Thymus (tissue), 14 donors: ENCODE measurements at places on chromosomes 1 and 21. TPM values are rescaled to one million over a fixed set of nuclear protein-coding genes. Genes with fewer than 3 reads are reported as not detected.

DNA sequence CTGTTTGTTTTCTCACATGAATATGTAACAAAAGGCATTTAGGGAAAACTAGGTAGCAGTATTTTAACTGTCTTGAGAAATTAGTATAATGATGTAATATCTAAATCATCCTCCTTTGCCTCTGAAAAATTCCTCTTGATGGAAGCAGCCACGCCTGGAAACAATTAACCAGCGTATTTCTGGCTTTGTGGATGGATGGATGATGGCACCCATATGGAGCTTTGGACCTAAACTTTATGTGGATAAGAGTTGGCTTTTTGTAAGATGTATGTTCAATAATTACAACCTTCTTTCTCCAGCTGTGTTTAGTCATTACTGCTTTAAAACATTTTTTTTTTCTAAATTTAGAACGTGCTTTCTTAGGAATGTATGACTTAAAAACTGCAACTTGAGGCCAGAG, 12.7 kb downstream of the CDCA8 start:
- DNase-seq = no peak

DNA sequence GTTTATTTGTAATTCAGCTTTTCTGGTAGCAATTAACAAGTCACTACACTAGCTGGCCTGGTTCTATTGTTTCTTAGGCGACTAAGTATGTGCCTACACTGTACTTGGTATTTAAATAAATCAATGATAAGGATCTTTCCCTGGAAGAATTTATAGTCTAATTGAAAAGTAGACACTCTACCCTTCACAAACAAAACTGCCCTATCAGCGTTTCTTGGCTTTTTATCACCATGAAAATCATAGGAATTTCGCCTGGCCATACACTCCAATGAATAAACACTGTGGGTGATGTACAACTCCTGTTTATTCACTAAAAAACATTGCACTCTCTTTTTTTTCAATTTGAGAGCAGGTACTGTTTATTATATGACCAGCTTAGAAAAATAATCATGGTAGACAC, 702.9 kb upstream of the ADGRL2 start:
- DNase-seq = no peak

GRCh38 chr1:235946571-235946981, 79.9 kb upstream of the LYST start:
- DNase-seq = no peak

DNA sequence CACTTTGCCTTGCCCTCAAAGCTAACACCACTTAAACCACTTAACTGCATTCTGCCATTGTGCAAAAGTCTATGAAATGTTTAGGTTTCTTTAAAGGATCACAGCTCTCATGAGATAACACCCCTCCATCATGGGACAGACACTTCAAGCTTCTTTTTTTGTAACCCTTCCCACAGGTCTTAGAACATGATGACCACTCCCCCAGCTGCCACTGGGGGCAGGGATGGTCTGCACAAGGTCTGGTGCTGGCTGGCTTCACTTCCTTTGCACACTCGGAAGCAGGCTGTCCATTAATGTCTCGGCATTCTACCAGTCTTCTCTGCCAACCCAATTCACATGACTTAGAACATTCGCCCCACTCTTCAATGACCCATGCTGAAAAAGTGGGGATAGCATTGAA, 7.7 kb downstream of the ADAMTS1 start:
- DNase-seq = no peak

DNA sequence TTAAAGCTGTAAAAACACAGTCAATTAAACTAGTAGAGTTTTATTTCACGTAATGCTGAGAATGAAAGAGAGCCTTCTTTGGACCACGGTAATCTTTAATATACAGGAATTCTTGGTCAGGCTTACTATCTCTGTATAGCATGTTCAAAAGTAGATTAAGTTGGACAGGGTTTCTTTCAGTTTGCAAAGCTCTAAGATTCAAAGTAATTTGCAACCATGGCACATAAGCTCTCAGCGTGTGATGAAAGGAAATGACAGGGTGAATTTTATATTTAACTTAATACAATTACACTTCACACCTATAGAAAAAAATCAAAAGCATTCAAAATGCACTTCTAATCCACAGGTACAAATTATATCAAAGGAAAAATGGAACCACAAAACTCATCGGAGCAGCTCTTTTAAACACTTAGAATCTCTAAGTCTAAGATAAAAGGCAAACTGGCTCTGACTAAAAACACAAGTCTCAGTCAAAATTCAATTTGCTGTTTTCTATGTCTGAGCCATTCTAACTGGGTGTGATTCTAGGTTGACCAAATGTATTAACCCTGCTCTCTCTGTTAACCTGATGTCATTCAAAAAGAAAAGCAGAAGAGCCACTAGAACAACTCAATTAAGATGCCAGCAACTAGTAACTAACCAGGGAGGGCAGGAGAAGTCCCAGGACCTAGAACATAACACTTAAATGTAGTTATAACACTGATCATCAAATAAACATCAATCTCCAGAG, 147.7 kb downstream of the RERE start:
- no peak for DNase-seq

GRCh38 chr1:184912392-184912791, 61.9 kb downstream of the NIBAN1 start:
- DNase-seq = no peak

The ZMYND12 gene
- 1.4 TPM for total RNA-seq

GRCh38 chr1:179958359-179958758, 3.7 kb downstream of the CEP350 start:
- no peak for DNase-seq

The L1TD1 gene
- 0.42 TPM for total RNA-seq

GRCh38 chr1:242784084-242784483, 259.6 kb upstream of the PLD5 start:
- no peak for DNase-seq

The OLIG2 gene
- 0.05 TPM for total RNA-seq

The RRAGC gene
- total RNA-seq = 8.8 TPM

DNA sequence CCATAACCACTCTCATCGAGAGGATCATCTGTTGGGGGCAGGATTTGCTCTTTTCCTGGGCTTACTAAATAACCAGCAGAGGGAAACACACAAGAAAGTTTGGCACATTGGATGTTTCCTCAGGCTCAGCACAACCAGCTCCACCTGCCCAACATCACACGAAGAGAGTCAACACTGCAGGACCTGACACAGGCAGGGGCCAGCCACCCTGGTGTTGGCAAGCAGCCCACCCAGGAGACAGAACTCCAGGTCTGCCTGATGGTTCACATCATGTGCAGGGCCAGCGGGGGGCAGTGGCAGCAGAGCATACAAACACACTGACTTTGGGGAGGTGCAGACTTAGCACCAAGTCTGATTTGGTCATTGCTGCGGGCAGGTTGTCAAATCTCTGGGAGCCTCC, 182.3 kb upstream of the GALNT2 start:
- no peak for DNase-seq

DNA sequence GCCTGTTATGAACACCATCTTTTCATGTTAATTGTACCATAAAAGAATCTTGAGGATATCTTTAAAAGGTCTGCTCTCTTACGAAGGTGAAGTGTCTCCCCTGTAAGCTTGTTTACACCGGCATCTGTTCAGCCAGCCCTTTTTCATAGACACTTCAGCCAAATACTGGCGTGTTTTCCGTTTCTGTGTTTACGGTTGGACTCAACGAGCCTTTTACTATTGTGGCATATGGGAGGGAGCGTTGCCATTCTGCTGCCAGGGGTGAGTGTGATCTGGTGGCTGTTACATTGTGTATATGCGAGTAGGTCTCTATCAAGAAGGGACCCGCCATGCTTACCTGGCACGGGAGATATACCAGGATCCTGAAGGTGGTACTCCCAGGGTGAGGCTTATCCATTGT, 433.8 kb downstream of the CAMTA1 start:
- DNase-seq = no peak

DNA sequence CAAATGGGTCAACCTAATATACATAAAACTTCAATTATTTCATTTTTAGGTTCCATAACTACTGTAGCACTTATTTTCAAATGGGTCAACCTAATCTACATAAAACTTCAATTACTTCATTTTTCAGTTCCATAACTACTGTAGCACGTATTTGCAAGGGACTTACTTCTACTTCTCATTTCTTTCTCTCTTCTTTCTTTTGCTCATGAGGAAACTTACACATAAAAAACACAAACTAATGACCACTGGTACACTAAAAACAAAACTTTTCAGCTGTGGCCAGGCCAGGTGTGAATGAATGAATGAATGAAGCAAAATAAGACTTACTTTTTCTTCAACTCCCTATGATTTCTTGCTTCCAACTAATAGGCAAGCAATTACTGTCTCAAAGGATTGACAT, 11.7 kb downstream of the SYDE2 start:
- no peak for DNase-seq

- DNase-seq = no peak
Measured at GRCh38 chr1:222375701-222376100, 172.2 kb downstream of the HHIPL2 start.

GRCh38 chr1:18555036-18555435, 74.3 kb downstream of the KLHDC7A start:
- no peak for DNase-seq

GRCh38 chr1:119958223-119958622, 61.9 kb upstream of the ADAM30 start:
- DNase-seq = no peak

- no peak for DNase-seq
Measured at GRCh38 chr1:85612704-85613361, 32.3 kb downstream of the CCN1 start.

GRCh38 chr1:6070450-6070974, 24.8 kb downstream of the KCNAB2 start:
- no peak for DNase-seq

The TRABD2B gene
- 0.09 TPM for total RNA-seq

DNA sequence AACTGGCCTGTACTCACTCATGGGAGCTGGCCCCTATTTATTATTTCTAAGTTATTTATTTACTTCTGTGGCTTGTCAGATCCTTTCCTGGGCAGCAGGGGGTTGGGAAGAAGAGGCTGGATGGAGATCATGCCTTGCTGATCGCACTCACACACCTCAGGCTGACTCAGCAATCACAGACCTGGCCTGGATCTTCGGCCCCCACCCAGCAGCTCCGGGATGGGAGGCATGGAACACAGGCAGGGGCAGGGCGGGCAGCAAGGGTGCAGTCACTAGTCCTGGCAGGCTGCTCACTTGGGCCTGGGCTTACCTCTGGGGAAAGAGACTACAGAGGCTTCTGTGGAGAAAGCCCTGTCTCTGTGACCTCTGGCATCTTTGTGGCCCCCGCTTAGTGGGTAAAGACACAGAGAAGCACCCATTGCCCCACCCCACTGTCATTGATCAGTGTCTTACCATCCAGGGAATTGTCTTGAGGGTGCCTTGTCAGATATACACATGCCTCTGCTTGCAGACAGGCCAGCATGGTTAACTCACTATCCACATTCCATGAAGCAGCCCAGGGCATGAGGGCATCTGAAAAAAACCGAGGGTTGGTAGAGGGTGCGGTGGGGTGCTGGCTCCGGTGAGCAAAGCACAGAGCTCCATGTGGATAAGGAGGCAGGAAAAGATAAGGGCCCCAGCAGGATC, 3.7 kb downstream of the ARTN start:
- DNase-seq = no peak

The LINGO4 gene
- 0.52 TPM for total RNA-seq

The CD164L2 gene
- 0.05 TPM for total RNA-seq

GRCh38 chr1:244349581-244350001, 102.1 kb downstream of the ADSS2 start:
- no peak for DNase-seq

DNA sequence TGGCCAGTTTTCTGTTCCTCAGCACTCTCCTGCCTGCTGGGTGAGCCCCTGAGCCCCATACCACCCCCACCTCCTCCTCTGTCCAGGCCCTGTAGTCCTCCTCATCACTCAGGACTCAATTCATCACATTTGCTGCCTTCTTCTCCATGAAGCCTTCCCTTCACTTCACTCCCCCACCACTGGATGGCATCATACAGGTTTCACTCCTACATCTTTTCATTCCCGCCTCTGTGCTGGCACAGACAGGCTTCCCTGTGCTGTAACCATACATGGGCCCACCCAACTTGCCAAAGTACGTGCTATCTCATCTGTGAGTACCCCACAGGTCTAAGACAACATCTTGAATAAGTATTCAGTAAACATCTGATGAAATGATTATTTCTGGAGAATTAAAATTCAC, 56.9 kb downstream of the SLC45A1 start:
- peak; percentile 31 for DNase-seq

GRCh38 chr1:203340112-203340790, 10.7 kb downstream of the FMOD start:
- peak; percentile 90 for DNase-seq

GRCh38 chr1:32606565-32607371, 43.6 kb downstream of the ZBTB8OS start:
- DNase-seq = no peak

The PTPRC gene
- 490 TPM for total RNA-seq

GRCh38 chr1:101139130-101139529, 97.7 kb upstream of the S1PR1 start:
- no peak for DNase-seq

GRCh38 chr1:71228241-71228640, 147.4 kb upstream of the ZRANB2 start:
- DNase-seq = no peak

The KCNA3 gene
- total RNA-seq = 22.9 TPM

The FCGR3B gene
- total RNA-seq = 2.0 TPM

DNA sequence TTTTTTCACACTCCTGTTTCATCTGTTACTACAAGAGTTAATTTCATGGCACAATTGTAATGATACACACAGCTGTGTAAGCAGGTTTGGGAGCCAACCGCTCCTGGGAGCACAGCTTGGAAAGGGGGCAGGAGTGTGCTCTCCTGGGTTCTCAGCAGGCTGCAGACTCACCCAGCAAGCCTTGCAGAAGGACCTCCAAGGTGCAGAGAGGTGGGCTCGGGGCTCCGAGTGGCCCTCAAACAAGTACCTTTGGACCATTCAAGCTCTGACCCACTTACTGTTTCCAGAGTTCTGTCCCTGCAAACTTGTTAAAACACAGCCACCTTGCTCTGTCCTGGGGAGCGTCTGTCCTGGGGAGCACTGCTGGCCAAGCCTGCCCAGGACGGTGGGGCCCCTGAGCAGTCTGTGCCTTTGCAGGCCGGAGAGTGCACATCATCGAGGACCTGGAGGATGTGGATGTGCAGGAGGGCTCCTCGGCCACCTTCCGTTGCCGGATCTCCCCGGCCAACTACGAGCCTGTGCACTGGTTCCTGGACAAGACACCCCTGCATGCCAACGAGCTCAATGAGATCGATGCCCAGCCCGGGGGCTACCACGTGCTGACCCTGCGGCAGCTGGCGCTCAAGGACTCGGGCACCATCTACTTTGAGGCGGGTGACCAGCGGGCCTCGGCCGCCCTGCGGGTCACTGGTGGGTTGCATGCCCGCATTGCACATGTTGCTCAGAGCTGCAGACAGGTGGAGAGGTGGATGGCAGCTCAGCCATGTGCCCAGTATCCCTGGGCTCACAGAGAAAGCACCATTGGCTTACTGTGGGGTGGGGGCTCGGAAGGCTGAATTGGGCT, 78.0 kb downstream of the OBSCN start:
- DNase-seq = no peak

- no peak for DNase-seq
Measured at GRCh38 chr1:227131193-227131592, 187.1 kb downstream of the CDC42BPA start.

DNA sequence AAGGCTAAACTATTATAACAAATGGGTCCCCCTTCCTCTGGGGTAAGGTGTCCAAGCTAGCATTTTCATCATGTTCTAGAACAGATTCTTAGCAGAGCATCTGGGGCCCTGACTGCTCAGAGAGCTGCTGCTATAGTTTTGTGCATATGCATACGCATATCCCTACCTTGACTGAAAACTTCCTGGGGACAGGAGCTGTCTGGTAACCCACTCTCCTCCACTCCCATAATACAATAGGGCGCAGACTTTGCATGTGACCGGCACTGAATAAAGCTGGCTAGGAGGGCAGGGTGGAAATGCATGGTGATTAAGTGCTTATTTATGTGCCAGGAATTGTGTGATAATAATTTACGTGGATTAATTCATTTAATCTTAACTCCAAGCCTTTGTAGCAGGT, 11.6 kb downstream of the TRAF5 start:
- no peak for DNase-seq
